A673 (cell line): ENCODE measurements at places on chromosomes 12 and 14. TPM values are rescaled to one million over a fixed set of nuclear protein-coding genes. Genes with fewer than 3 reads are reported as not detected.

DNA sequence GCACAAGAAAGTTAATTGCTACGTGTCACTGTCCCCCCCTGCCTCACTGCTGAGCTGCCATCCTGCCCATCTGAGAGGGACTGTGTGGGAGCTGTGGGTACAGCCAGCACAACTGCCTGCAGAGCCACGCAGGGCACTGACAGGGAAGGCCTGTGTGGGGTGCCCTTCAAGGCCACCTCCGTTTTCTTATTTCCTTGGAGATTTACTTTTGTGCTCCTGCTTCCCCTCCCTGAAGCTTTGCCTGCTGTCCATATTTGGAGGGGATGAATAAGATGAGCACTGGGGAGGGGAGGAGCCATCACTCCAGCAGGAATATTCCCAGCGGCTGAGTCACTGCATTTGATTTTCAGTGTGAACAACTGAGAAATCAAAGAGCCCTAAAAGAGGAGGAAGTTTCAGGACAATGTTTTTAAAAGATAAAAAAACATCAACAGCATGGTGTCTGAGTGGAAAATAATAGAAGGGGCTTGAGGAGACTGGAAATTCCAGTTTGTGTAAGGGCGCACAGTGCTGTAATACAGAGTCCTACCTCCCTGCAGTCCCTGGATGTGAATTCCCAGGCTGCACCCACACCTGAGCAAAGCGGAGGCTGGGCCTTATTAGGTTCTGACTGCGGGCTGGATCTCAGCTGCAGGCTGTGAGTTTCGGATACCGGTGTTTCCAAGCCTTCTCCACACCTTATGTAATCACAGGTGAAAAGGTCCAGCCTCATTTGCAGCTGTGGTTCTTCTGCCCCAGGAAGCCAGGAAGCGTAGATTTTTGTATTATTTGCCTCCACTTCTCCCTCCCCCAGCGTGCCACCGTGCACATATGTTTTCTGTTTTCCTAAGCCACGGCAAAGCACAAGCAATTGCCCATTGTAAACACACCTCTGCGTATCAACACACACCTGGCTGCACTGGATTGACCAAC, 192.6 kb upstream of the BCL2L14 start:
- no peak overlapping the region for H3K4me3 ChIP-seq
- peaks cover 49% of the 10 kb centered on the region for H3K4me1 ChIP-seq
- no peaks in the 10 kb centered on the region for H3K27me3 ChIP-seq
- peak overlapping the region; percentile 73 for H3K27ac ChIP-seq
- H3K36me3 ChIP-seq: no peaks in the 10 kb centered on the region

DNA sequence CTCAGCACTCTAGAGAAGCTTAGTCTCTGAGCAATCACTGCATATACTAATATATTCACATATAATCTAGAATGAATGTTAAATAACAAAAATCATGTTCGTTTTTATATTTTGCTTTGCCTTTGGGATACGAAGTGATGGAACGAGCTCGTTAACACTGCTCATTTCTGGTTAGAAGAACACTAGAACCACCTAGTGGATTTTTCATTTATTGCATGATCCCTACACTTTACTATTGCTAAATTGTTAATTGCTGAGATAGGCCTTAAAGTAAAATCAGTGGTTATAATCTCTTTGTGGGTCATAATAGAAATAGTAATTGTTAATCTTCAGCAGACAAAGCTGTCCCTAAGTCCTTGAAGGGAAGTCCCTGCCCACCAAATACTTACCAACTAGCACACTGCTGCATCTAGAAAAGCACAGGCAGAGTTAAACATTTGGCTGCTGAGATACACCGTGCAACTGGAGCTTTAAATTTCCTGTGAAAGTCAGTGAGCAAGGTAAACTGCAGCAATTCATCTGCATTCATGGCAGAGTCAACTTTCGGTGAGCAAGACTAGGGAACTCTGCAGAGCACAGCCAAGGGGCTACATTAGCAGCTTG, 353.7 kb downstream of the APAF1 start:
- H3K27ac ChIP-seq: no peak overlapping the region
- DNase-seq: peak; percentile 71
- peaks cover 6% of the 10 kb centered on the region for H3K4me1 ChIP-seq

DNA sequence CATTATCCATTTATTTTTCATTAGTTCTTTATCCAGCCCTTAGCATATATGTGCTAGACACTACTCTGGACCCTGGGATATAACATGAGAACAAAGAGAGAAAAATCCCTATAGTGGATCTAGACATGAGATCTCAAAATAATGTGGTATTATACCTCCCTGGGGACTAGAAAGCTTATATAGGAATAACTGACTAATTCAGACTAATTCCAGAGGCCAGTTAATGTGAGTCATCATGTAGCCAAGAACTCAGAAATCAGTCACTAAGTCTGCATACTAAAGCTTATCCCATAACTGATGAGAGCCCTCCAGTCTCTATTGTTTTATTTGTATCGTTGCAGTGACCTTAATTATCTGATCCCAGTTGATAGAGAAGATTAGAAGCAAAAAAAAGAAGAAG, 267.1 kb upstream of the RGS6 start:
- no peak overlapping the region for H3K27ac ChIP-seq
- peaks cover 37% of the 10 kb centered on the region for H3K4me1 ChIP-seq
- peaks cover 5% of the 10 kb centered on the region for H3K36me3 ChIP-seq
- DNase-seq: peak; percentile 88

DNA sequence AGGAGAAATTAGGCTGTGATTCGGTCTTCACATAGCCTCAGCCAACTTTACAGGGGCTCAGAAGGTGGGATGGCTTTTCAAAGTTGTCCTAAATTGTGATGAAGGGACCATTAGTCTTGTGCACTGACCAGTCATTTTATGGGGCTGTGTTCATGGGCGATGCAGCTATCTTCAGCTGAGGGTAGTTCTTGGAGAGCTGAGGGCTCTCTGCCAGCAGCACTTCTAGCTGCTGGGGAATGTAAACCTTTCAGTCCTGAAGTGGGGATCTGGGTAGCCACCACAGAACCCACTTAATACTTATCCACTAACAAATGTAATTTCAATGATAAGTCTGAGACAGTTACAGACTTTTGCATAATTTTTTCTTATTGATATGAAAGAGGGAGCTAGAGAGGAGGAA, 270.6 kb downstream of the AEBP2 start:
- DNase-seq: no peak
- H3K36me3 ChIP-seq: no peaks in the 10 kb centered on the region
- H3K27ac ChIP-seq: no peak overlapping the region
- no peaks in the 10 kb centered on the region for H3K4me1 ChIP-seq

The LRTM2 gene
- not detected in 2 replicates for total RNA-seq

DNA sequence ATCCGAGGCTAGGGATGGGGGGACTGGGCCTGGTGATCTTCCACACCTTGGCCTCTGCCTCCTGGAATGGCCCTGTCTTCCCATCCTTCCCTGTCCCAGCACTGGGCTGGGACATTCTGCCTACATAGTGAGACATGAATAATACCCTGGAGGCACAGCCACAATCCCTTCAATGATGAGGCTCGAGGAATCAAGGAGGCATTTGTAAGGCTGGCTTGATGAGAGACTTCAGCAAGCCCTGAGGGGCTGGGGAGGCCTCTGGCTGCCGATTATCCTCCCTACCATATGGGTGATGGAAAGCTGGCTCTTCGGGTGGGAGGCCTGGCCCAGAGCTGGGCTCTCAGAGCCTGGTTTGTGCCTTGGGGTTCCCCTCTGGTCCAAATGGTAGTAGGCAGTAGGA, 92.5 kb downstream of the CALM1 start:
- H3K27me3 ChIP-seq: no peaks in the 10 kb centered on the region
- H3K4me1 ChIP-seq: peaks cover 19% of the 10 kb centered on the region
- no peaks in the 10 kb centered on the region for H3K36me3 ChIP-seq
- no peak overlapping the region for H3K27ac ChIP-seq
- DNase-seq: no peak
- H3K4me3 ChIP-seq: no peak overlapping the region
